Effector memory CD8-positive, alpha-beta T cell (primary cell): ENCODE measurements at places on chromosomes 2 and 18.
A peak's percentile ranks its signal among the peaks of the same experiment; 100 is the strongest.

- DNase-seq, result no peak
Measured at GRCh38 chr2:165621086-165621560, 151.6 kb downstream of the CSRNP3 start.

- DNase-seq, result no peak
Measured at GRCh38 chr2:127179766-127180165, 40.3 kb downstream of the CYP27C1 start.

- no peak for DNase-seq
Measured at GRCh38 chr2:106137731-106138521, 56.2 kb downstream of the UXS1 start.

GRCh38 chr2:108967757-108968156 lies 21.3 kb downstream of the EDAR start:
- DNase-seq, result no peak

- DNase-seq, result no peak
Measured at GRCh38 chr18:61894751-61895524, 2.1 kb upstream of the RNF152 start.

DNA sequence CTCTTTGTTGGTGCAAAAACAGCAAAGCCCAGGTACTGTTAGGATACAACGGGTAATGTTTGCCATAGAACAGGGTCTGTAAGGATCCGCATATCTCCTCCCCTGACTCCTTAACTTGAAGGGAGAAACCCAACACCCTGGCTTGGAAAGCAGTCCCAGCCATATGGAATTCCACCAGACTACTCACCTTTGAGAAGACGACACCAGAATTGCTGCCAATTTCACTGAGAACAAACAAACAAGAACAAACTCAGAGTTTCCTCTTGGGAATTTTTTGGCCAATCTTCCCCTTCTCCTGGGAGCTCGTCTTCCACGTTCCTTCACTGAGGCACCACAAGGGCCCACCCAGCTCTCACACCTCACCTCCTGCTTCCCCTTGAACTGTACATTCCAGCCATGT lies 29.2 kb downstream of the CAPN14 start:
- no peak for DNase-seq

DNA sequence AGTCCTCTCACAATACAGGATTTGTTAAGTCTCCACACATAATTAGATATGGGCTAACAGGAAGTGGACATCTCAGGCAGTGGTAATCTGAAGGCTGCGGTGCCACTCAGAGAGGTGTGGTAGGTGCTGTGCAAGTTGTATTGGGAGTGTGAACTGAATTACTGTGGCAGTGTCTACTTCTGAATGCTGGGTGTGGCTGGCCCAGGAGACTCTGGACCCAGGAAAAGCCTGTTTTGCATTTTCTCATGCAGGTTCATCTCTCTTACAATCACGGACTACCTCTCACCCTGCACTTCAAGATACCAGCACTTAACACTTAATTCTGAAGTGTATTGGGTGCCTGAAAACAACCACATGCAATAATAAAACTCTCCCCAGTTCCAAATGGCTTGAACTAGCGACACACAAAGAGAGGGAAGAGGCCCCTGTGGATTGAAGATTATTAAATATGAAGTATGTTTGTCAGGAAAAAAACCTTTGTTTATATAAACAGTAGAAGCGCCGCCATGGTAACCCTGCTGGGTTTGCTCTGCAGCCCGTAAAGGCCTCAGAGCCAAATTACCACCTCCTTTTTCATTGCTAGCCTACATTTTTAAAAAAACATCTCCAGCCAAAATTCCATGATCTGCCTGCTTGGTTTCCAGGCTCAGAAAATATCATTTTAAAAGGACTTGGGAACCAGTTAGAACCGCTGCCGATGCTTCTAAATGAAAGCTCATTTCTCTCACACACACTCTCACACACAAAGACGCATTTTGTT lies 77.5 kb downstream of the GFPT1 start:
- DNase-seq, result no peak

- no peak for DNase-seq
Measured at GRCh38 chr2:159256159-159256558, 30.3 kb downstream of the WDSUB1 start.

- peak; percentile 91 for DNase-seq
Measured at GRCh38 chr2:240565333-240566202, 2.7 kb upstream of the RNPEPL1 start.

GRCh38 chr2:126696644-126697520 lies 40.9 kb downstream of the GYPC start:
- no peak for DNase-seq

GRCh38 chr2:232142049-232142448 lies 180.5 kb downstream of the DIS3L2 start:
- DNase-seq, result no peak

DNA sequence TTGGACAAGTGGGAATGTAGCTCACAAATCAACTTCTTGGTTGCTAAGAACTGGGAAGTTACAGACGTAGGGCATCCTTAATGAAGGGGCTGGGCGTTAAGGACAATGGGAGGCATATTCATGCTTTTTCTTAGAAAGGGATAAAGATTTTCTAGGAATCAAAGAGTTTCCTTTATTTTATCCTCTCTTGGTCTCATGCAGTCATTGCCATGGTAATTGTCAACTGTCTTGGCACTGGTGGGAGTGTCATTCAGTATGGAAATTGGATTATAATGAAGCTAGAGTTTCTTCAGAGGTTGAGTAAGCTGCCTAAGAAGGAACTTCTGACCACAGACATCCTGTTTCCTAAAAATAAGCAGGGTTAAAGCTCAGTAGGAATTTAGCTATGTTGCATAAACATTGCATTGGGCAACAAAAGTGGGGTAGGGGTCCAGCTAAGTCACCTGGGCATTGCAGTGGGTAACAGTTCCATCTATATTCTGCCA lies 114.0 kb downstream of the LYPD6B start:
- DNase-seq, result no peak

GRCh38 chr2:60539140-60539539 lies 14.3 kb downstream of the BCL11A start:
- no peak for DNase-seq

GRCh38 chr2:1746174-1747064 lies 2.1 kb upstream of the PXDN start:
- DNase-seq, result no peak

DNA sequence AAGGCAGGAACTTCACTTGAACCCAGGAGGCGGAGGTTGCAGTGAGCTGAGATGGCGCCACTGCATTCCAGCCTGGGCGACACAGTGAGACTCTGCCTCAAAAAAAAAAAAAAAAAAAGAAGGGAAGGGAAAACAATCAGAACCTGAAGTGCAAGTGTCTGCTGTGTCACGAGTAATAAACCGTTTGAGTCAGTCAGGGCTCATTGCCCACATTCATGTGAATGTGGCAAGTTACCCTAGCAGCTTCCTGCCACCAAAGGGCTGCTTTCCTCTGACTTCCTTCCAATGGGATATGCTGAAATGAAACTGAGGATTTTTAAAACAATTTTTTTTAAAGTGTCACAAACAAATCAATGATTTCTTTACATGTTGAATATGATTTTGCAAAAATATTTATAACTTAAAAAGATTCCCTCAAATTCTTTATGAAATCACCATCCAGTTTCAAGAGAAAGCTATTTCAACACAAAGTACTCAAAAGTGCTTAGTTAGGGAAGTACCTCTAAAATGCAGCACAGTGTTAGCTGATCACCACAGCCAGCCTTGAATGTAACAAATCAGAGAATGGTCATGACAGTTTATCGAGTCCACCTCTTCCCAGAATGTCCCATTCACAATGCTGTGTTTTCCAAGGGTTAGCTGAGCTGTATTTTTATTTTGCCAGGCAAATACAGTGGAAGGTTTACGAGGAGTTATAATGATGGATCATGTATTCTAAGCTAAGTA lies 36.4 kb downstream of the WDSUB1 start:
- DNase-seq, result no peak

DNA sequence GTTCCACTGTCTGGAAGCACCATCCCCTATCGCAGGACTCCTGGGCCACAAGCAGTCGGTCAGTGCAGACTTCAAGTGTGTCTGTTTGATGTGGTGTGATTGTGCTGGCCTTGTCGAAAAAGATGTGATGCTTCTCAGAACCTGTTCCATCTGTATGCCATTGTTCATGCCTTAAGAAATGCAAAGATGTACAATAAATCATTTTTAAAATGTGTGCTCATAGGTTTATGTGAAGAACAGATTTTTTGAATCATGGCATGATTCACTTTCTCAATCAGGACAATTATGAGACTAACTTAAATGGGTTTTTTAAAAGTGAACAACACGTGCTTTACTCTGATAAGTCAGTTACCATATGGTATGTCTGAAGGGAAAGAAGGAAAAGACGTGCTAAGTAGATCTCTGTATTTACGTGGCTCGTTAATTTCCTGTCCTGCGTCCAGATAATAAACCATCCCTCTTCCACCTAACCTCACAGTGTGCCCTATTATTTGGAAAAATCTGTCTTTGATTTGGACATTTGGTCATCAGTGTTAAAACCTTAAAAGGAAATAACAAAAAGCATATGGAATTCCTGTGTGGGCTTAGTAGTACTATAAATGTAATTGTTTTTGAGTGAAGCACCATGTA lies 54.9 kb downstream of the PRKRA start:
- no peak for DNase-seq

GRCh38 chr2:218781691-218782527 lies at the start of gene CYP27A1:
Gene CYP27A1 (plus strand): TSS chr2:218782147. CDS start chr2:218782183, 36 bp downstream.
- no peak for DNase-seq

GRCh38 chr2:170365686-170366085 lies 187.7 kb downstream of the MYO3B start:
- DNase-seq, result no peak

DNA sequence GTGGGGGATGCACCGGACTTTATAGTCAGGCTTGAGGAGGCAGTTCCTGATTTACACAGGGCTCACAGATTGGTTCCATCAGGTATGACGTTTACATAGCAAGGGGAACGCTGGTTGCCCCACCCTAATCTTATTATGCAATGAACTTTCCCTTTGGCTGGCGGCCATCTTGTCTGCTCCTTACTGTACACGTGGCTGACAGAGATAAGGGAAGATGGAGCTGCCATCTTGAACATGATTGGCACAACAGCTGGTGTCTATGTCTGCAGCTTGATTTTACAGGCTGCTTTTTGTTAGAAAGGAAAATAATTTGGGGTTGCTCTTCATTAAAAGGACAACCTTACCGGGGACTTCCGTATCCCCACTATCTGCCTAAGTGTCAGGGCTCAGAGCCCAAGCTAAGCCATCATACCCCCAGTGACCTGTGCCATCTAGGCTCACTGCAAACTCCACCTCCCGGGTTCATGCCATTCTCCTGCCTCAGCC lies 33.5 kb upstream of the ATG16L1 start:
- no peak for DNase-seq

- no peak for DNase-seq
Measured at GRCh38 chr2:17813010-17813741, 3.1 kb upstream of the MSGN1 start.

DNA sequence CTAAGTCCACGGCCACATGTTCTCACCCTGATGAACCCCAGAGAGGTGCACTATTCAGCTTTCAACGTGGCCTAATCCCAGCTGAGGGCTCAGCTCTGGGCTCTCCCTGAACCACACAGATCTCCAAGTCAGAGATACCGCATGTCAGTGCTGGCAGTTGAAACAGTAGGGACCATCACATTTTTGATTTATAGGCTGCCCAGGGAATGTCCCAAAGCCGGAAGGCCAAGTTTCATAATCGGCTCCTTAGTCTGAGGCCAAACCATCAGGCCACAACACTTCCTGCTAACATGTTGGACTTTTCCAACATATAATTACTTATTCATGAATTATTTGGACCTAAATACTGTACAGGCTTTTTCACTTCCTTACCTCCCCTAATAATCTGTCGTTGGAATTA lies 91.9 kb upstream of the KLHL29 start:
- DNase-seq, result no peak

GRCh38 chr2:235414422-235414821 lies 79.4 kb upstream of the AGAP1 start:
- DNase-seq, result no peak

- DNase-seq, result no peak
Measured at GRCh38 chr18:1306641-1307040, 402.0 kb downstream of the ADCYAP1 start.

DNA sequence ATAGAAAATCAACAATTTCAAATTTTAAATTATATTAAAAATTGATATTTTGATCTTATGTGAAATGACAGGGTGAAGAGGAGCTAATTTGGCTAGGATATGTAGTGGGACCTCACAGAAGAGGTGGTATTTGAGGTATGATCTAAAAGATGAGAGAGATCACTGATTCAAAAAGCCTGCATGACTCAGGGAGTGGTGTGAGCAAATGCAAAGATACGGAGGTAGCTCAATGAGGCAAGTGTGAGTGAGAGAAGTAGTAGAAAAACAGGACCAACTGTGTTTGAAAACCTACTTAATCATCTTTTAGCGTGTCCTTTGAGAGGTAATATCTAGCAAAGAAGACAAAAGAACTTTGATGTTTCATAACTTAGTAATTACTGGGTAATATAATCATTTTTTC lies 557.5 kb downstream of the DSC3 start:
- DNase-seq, result no peak

GRCh38 chr18:51195451-51196117 lies 1.9 kb downstream of the MEX3C start:
- DNase-seq, result peak; percentile 28

- no peak for DNase-seq
Measured at GRCh38 chr2:102815285-102815684, 53.5 kb downstream of the TMEM182 start.

DNA sequence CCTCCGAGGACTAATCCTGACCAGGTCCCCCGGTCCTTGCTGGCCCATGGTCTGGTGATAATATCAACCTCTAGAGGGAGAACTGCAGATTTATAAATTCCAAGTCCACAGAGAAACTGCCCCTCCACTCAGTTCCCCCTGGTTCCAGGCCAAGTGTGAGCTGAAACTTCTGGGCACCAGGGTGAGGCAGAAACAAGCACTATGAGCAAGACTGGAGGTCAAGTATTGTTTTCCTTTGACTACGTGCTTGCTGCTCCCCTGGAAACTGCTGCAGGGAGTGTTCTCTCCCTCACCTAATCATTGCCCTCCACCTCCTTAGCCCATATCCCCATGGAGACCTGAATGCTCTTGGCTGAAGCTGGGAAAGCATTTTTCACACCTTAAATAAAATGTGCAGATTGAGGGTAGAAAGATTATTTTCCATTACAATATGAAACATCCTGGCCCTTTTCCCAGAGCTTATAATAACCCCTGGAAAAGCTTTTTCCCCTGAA lies 135.2 kb downstream of the RDH14 start:
- no peak for DNase-seq

- DNase-seq, result no peak
Measured at GRCh38 chr18:29251681-29252080, 1074.8 kb upstream of the CDH2 start.

GRCh38 chr2:144234542-144234871 lies 285.4 kb downstream of the ZEB2 start:
- no peak for DNase-seq

DNA sequence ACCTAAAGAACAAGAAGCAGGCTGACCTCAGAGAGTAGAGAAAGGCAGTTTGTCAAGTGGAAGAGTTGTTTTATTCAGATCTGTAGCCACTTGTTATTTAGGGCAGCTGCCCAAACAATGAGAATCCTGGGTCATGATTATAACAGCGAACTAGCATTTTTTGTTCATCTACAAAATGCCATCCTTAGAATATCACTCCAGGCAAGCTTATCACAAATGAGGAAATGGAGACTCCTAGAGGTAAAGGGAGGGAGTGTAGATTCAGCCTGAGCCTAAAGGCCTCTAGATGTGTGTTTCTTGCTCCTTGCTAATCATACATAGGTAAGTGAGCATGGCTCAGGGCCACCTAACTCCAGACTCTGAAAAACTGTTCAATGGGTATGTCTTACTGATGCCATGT lies 126.1 kb downstream of the HNMT start:
- no peak for DNase-seq
